Activated naive CD8-positive, alpha-beta T cell treated with anti-CD3 and anti-CD28 coated beads, Interleukin-2, amount 50 U/mL, for 16 hours (primary cell): ENCODE measurements at places on chromosomes 6 and 20.

- no peak for DNase-seq
Measured at GRCh38 chr6:431986-432385, 40.4 kb downstream of the IRF4 start.

DNA sequence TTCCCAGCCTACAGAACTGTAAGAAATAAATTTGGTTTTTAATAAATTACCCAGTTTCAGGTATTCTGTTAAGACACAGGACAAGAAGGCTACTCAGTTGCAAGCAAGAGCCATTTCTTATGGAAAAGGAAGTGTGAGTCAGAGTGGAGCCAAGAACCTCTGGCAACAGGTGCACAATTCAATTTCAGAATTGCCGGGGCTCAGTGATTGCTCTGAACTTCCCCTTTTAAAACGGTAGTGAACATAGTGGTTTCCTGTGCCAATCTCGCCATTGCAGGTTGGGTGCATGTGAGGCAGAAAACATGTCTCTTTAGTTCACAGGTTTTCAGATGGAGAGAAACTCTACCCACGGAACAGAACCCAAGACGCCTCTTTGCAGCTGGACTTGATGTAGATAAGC lies 16.4 kb downstream of the PIGT start:
- no peak for DNase-seq

GRCh38 chr20:60812561-60812960 lies 439.5 kb upstream of the CDH4 start:
- no peak for DNase-seq

GRCh38 chr6:118356054-118356453 lies 192.0 kb upstream of the PLN start:
- DNase-seq = no peak

GRCh38 chr20:29306390-29307072 lies 1950.9 kb upstream of the DEFB115 start:
- DNase-seq = no peak

DNA sequence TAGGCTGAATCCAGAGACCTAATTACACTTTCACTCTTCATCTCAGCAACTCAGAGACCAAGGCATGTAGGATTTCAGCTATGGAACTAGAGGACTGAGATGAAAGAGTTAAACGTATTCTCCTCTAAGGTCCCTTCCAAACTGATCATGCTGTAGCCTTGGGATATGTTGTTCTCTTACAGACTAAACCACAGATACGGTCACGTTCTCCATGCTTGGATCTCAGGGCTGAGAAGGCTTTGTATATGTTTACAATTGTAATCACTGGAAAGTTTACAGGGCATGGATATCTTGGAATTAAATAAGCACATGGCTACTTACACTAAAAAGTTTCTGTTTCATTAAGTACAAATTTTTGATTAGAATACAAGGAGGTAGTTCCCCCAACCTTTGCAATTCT lies 50.1 kb downstream of the PKIB start:
- no peak for DNase-seq

GRCh38 chr20:19552221-19553180 lies 205.6 kb upstream of the RIN2 start:
- no peak for DNase-seq

- no peak for DNase-seq
Measured at GRCh38 chr6:99334526-99335127, 14.8 kb downstream of the FAXC start.

- DNase-seq = no peak
Measured at GRCh38 chr6:122361314-122361979, 38.0 kb upstream of the HSF2 start.

DNA sequence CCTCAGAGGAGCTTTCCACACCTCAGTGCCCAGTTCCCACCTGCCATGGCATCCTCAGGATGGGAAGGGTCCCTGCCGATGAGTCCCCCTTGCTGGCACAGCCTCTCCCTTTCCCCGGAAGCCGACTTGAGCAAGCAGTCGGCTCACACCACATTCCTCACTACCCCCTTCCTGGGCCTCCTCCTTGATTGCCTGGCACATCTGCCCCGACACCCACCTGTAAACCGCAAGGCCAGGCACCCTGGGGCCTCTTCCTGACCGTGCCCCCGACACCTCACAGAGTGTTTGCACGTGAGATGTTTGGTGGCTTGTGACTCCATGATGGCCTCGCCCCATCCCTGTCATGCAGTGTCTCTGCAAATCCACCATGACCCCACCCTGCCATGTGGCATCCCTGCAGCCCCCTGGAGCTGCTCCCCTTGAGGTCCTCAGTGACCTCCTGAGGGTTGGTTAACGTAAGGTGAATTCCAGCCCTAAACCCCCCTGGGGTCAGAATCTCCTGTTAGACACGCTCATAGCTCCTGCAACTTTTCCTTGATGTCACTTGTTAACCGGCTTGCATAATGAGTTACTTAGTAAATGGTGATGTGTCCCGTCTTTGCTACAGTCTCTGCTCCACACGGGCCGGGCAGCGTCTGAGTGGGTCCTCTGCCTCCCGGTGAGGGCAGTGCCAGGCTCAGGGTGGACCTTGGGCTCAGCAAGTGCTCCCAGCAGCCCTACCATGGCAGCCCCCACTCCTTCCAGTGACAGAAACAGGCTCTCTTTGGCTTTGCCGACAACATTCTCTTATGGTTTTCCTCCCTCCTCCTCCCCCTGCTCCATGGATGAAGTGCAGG lies 115.9 kb upstream of the FRMD1 start:
- DNase-seq = no peak

- DNase-seq = no peak
Measured at GRCh38 chr6:17729223-17730077, 22.7 kb upstream of the NUP153 start.

DNA sequence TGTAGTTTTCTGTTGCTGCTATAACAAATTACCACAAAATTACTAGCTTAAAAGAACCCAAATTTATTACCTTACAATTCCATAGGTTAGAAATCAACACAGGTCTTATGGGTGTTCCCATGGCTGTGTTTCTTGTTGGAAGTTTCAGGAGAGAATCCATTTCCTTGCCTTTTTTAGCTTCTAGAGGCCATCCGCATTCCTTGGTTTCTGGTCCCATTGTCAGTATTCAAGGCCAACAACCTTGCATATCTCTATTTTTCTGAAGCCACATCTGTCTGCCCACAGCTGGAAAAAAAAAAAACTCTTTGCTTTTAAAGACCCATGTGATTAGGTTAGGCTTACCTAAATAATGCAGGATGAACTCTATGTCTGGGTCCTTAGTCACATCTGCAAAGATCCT lies 129.7 kb upstream of the SAMD5 start:
- DNase-seq = no peak

DNA sequence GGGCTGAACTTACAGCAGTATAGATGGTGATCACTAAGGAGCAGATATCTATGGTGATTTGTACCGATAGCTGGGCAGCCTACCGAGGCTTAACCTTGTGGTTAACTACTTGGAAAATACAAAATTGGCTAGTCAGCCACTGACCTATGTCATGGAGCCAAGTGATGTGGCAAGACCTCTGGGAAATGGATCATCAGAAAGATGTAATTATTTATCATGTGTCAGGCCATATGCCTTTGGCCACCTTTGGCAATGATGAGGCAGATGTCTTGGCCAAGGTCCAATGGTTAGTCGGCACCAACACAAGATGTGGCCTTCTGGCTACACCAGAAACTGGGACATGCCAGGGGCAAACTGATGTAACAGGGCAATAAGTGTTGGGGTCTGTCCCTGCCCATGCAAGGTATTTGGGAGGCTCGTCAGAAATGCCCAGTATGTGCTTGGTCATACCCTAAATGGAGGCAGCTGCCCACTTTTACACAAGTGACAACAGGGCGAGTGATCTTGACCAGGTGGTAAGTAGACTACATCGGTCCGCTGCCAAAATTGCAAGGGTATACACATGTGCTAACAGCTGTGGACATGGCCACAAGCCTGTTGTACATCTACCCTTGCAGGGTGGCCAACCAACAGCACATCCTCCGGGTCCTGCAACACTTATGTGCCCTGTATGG lies 30.1 kb downstream of the HDDC2 start:
- no peak for DNase-seq

GRCh38 chr20:36613974-36614373 lies 8.4 kb downstream of the RAB5IF start:
- no peak for DNase-seq

DNA sequence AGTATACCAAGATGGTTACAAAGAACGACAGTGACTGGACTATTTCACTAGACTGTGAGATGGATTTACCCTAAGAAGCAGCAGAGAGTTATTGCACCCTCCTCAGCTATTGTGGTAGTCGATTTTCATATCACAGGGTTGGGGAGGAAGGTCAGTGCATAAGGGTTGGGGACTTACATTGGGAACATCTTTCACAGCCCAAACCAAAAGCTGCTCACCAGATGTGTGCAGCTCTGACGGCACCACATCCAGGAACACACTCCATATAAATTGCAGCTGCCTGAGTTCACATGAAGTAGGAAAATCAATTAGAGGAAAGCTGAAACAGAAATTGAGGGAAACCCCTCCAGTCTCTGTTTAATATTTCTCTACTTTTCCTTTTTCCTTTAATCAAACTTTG lies 470.5 kb upstream of the NRSN1 start:
- DNase-seq = no peak

GRCh38 chr6:151199991-151200390 lies 39.8 kb upstream of the AKAP12 start:
- no peak for DNase-seq

DNA sequence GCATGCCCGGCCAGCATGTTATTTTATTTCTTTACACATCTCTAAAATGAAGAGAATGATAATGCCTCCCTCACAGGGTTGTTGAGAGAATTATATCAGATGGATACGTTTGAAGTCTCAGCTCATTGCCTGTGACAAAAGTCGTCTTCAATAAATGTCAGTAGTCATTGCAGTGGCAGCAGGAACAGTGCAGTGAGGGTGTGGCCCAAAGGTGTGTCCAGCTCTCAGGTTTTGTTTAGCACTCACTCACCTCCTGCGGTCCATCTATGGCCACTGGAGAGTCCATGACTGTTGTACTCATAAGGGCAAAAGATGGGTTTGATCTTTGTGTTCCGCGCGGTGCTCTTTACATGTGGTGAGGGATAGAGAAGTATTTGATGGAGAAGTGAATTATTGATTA lies 77.2 kb upstream of the TIAM2 start:
- no peak for DNase-seq

DNA sequence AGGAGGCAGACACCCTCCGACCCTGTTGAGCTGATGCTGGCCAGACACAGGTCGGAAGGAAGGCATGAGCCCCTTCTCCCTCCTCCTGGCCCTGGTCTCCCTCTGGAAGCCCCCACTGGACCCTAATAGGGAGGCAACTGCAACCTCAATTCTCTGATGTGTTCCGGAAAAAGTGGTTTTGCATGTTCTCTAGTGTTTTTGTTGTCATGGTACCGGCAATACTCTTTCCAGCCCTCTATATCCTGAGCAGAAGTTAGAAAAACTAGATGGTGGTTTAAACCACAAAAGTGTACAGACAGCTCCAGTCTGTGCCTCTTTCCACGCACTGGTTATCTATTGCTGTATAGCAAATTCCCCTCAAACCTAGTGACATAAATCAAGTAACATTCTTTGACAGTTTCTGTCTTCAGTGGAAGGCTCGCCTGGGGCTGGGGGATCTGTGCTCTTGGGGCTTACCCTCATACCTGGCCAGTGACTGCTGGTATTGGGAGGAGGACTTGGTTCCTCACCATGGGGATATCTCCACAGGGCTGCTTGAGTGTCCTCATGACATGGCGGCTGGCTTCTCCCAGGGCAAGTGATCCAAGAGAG lies 37.0 kb downstream of the SYTL3 start:
- no peak for DNase-seq

GRCh38 chr6:51299621-51300380 lies 481.1 kb downstream of the TFAP2B start:
- DNase-seq = no peak

GRCh38 chr6:14075095-14075503 lies 42.5 kb upstream of the CD83 start:
- no peak for DNase-seq

DNA sequence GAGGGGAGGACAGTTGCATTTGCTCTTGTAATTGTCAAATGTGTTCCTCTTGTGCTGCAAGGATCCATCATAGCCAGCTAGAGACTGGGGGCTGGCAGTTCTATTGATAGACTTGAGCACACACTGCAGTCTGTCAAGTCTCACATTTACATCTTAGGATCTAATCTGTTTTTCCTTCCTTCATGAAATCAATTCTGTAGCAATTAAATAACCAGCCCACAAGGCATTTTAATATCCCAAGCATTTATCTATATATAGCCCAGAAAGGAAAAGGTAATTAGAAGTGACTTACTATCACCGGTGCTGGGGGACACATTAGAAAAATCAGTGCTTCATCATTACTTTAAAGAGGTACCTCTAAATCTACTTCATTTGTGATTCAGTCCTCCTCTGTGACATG lies 143.0 kb upstream of the STXBP5 start:
- DNase-seq = no peak

- DNase-seq = no peak
Measured at GRCh38 chr6:108651340-108652227, 90.9 kb downstream of the FOXO3 start.

DNA sequence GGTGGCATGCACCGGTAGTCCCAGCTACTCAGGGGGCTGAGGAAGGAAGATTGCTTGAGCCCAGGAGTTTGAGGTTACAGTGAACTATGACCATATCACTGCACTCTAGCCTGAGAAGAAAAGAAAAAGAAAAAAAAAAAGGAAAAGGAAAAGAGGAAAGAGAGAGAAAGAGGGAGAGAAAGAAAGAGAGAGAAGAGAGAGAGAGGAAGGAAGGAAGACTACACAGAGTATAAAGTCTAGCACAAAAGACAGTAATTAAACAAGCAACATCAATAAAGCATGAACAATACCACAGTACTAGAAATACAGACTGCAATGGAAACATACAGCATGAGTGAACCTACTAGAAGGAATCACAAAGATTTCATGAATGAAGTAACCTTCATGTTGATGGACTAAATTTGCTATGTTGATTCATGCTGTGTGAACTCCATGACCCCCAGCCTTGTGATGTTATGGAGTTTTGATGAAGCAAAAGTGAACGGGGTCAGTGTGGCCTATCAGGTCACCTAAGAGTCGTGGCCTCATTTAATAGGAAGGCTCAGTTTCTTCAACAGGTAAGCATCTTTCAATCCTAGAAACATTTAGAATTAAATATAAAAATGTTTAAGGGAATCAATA lies 57.6 kb downstream of the NUDT3 start:
- DNase-seq = no peak

- DNase-seq = no peak
Measured at GRCh38 chr20:60052322-60052721, 94.1 kb downstream of the CDH26 start.

- no peak for DNase-seq
Measured at GRCh38 chr6:74167976-74168375, 472.0 kb downstream of the CD109 start.

GRCh38 chr6:79077715-79078074 lies 359 bp downstream of the PHIP start:
- no peak for DNase-seq

GRCh38 chr6:63997734-63998133 lies 362.1 kb downstream of the PHF3 start:
- DNase-seq = no peak
